Stimulated activated CD8-positive, alpha-beta memory T cell treated with anti-CD3 and anti-CD28 coated beads, Interleukin-7, amount 100 ng/mL, for 1 hour (primary cell): ENCODE measurements at places on chromosomes 11 and 22.

- DNase-seq: no peak
Observed at GRCh38 chr11:128890543-128891368, at the start of gene KCNJ5. TSS of gene KCNJ5 (plus strand) at chr11:128891356. CDS start at chr11:128911274, 19,918 bp downstream.

- DNase-seq: no peak
Observed at GRCh38 chr11:19357943-19358342, 117.2 kb upstream of the E2F8 start.

DNA sequence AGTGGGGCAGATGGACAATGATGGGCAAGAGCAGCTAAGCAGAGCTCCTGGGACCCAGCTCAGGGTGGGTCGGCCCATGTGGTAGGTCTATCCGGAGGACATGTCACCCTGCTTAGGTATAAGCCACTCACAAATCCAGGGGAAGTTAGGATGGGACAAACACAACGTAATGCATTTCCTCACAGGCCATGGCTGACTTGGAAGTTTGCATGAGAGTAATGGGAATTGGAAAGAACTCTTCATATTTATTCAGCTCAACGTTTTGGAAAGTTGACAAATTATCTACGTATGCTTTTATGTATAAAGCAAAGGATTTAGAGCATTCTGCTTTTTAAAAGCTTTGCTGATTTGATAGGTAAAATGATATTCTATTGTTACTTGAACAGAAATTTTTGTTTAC is 74.9 kb downstream of the SMCO4 start:
- DNase-seq: no peak

- DNase-seq: no peak
Observed at GRCh38 chr22:42814215-42814614, 42.9 kb downstream of the ARFGAP3 start.

DNA sequence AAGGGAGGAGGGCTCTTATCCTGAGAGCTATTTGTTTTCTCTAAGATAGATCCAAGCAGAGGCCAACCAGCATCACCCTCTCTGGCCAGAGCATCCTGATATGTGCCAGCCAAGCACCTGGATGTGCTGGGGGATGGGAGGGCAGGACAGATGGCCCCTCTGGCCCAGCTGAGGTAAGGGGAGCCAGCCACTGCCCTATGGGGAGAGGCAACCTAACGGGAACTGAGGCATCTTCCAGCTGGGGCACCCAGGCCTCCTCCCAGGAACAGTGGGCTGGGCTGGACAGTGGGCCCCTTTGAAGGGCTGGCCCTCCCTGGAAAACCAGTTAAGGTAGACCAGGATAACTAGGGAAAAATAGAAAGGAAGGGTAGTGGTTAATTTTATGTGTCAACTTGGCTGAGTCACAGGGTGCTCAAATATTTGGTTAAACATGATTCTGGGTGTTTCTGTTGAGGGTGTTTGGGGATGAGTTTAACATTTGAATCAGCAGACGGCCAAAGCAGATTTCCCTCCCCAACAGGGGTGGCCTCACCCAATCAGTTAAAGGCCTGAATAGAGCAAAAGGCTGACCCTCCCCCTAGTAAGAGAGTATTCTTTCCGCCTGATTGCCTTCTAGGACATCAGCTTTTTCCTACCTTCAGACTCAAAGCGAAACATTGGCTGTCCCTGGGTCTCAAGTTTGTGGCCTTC is 595.1 kb downstream of the BUD13 start:
- no peak for DNase-seq
